ENCODE measurements at places on chromosomes 3 and 15.

DNA sequence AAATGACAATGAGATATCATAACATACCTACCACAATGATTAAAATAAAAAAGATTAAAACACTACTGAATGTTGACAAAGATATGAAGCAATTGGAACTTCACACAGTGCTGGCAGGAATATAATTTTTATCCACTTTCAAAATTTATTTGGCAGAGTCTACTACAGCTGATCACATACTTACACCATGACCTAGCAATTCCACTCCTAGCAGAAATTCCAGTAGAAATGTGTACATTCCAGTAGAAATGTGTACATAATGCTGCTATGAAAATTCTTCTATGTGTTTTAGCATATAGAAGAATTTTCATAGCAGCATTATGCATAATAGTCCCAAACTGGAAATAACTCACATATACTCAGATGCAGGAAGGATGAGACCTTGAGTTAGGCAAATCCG lies 43.5 kb downstream of the IFT57 start:
- DNase-seq: no peak

GRCh38 chr15:38482572-38482971 lies 28.6 kb downstream of the FAM98B start:
- no peak for DNase-seq

DNA sequence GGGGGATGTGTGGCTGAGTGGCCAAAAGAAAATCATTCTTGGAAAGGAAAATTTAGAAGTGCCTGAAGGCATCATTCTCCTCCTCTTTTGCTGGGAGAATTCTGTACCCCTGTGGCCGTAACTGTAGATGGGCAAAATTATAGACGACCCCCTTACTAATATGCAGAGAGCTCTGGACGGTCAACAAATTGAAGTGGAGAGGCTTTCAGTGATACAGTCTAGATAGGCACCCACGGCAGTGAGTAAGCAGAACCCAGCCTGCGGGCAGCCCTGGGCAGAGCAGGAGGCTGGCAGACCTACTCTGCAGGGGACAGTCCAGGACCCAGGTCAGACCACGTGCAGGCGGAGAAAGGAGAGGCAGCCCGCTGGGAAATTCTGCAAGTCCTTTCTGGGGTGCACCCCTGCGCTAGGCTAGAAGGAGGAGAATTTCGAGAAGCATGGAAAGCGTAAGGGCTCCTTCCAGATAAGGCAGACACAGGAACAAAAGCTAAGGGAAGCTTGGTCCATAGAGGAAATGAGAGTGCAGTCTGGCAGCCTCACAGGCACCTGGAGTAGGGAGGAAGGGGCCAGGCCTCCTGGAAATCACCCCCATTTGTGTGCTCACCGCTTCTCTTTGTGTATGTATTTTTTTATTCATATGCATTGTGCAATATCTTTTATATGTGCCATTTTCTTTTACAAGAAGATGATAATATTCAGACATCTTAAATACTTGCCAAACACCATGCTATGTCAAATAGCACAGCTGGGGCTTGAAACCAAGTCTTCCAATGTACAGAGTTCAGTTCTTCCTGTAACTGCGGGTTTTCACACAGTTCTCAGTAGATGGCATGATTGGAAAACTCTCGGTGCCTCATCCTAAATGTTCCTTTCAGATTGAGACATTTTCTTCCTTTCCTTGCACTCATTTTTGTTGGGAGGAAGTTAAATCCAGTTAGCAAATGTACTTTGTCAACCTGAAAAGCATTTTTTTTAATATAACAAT lies 40.2 kb downstream of the LRRK1 start:
- no peak for DNase-seq

GRCh38 chr3:24622138-24622537 lies 127.5 kb upstream of the THRB start:
- no peak for DNase-seq

GRCh38 chr3:73945541-73945940 lies 320.8 kb upstream of the PDZRN3 start:
- DNase-seq: no peak

GRCh38 chr3:67030785-67031740 lies 33.0 kb downstream of the KBTBD8 start:
- DNase-seq: no peak

DNA sequence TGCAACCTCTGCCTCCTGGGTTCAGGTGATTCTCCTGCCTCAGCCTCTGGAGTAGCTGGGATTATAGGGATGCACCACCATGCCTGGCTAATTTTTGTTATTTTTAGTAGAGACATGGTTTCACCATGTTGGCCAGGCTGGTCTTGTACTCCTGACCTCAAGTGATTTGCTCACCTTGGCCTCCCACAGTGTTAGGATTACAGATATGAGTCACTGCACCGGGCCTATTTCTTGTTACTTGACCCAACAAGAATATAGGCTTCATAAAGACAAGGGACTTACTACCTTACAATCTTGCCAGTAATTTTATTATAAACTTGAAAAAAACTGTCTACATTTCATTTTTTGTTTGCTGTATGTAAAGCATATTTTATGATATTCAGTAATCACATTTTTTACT lies 21.4 kb upstream of the ZBTB47 start:
- no peak for DNase-seq

GRCh38 chr3:54791501-54792156 lies 136.2 kb downstream of the LRTM1 start:
- DNase-seq: no peak

- DNase-seq: no peak
These were observed 361.9 kb upstream of the ICE2 start for GRCh38 chr15:60840703-60841411.

DNA sequence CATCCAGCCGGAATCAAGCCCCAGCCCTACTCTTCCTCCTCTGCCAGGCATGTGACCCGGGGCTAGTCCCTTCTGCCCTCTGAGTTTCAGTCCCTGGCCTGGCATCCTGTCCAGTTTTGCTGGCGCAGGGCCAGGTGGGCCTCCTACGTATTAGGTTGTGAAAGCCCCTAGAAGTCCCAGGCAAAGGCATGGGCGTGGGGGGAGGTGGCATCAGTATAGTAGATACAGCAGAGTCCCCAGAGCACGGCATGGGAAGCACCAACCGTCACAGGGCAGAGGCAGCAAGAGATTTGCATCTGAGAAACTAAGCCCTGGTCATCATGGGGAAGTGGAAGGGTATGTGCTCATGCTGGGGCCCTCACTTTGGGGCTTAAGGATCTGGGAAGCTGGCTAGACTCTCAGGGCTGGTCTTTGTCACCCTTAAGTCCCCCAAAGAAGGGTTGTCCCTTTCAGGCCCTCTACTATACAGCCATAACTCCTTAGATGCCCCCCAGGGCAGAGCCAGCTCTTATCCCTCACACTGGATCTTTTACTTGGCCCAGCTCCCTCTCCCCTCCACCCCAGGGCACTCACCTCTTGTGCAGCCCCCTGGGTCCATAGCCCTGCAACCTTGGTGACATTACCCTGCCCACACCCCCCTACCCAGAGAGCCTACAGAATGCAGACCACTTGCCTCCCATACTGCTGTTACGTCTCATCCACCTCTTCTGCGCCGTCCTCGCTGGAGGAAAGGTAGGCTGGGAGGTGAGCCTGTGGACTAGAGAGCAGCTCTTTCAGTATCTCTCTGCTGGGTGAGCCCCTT lies 11.3 kb downstream of the NBEAL2 start:
- DNase-seq: no peak

DNA sequence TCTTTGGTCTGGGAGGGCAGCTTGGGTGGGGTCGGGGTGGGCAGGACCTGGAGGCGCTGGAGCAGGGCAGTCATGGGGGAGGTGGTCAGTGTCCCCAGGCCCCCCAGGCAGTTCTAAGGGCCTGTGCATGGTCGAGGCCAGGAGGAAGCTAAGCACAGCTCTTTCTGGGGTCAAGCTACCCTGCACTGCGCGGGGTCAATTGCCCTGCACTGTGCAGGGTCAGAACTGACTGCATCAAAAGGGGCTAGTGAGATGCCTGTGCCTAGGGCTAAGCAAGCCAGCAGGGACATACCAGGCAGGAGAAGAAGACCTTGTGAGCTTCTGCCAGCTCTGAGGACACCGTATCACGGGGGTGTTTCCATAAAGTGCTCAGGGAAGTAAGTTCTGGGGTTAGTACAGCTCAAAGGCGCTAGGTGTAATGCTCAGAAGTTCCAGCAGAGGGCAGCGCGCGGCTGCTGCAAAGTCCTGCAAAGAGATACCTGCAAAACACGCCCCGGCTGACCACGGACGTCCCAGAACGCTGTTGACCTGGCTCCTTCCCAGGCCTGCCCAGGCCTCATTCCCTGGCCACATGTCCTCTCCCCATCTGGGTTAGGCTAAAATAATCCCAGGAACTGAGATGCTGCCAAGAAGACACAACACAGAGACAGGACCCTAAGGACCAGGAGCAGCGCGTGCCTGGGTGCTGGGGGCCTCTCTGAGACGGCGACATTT lies 18.8 kb upstream of the IQSEC1 start:
- DNase-seq: peak; percentile 86

DNA sequence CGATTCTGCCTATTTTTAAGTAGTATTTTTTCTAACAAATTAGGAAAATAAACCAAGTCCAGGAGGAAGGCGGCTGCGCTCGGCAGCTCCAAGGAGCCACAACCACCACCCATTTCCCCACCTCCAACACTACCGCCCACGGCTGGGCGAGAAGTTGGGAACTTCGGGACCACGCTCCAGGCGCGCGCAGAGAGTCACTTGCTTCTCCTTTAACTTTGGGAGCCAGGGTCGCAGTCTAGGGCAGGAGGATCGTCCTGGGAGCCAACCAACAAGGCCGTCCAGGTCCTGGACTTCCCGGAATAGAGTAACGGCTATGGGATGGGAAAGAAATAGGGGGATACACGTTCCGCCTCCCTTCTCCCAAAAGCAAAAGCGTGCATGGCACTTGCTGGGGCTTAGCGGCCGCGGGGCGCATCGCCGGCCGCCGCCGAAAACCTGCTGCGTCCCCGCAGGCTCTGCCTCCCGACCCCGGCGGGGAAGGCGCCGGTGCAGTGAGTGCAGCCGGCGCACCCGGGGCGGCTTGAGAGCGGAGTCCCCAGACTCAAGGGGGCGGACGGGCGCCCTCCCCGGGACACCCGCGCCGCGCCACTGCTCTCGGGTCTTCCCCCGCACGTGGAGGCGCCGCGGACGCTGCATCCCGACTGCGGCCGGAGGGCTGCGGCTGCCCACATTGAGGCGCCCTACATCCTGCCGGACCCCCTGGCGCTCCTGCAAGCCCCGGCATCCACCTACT lies 699 bp downstream of the MEGF11 start:
- no peak for DNase-seq

DNA sequence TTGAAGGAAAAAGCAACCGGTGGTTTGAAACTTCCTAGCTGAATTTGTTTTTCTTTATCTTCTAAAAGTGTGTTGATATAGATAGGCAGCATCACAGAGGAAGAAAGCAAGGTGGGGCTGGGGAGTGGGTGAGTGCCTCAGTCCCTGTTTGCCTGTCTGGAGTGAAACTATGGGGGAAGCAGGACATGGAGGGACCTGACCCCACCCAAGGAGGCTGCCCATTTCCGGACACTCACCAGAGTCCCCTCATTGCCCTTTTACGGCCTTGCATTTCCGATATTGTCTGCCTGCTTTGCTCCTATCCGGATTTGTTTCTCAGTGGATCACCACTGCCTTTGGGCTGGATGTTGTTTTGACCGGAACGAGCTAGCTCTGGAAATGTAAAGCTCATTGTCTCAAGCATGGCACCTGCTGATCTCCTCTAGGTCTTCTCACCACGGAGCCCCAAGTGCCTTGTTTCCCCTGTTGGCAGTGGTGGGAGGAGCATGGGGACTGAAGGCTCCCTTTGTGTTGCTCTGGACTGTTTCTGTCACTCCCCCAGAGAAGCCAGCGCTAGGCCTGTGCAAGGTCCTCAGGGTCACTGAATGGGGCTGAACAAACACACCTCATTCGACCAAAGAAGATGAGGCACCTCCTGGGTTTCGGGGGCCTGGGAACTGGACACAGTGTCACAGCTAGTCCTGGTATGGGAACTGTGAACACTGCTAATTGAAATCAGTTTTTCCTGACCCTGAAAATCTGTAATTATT lies 7.0 kb downstream of the CLDN11 start:
- no peak for DNase-seq

DNA sequence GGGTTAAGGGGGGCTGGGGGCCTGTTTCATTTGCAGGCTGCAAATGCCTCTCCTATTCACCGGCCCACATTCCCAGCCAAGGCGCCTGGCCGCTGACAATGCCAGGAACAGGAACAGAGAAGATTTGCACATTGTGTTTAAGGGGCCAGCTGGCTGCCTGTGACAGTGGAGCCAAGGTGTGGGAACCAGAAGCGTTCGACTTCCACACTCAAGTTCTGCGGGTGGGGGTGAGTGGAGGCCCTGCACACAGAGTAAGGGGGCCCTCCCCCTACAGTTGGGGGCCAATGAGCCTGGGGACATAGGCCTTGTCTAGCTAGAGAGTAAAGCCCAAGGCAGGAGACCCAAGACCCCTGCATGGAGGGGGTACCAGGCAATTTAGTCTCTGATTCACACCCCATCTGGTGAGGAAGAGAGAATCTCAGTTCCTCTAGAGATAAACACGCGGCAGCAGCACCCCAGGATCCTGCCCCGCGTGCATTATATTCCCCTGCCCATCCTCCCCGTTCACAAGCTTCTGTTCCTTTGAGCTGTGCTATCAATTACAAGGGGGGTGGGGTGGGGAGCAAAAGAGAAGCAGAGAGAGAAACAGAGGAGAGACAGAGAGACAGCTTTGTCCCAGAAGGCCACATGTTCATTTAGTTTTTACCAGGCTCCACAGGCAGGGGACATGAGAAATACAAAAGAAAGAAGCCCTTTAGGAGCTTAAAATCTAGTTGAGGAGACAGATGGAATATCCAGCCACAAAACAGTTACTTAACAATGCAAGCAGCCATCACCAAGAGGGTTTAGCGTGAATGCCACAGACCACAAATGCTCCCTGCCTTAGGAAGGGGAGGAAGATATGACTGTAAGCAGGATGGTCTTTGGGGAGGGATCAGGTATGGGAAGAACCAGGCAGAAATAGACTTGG lies 9.2 kb downstream of the IGDCC3 start:
- DNase-seq: no peak

GRCh38 chr3:184465883-184466412 lies 86.1 kb downstream of the CHRD start:
- DNase-seq: no peak

- no peak for DNase-seq
These were observed 124.7 kb downstream of the PLOD2 start for GRCh38 chr3:146036281-146036680.

DNA sequence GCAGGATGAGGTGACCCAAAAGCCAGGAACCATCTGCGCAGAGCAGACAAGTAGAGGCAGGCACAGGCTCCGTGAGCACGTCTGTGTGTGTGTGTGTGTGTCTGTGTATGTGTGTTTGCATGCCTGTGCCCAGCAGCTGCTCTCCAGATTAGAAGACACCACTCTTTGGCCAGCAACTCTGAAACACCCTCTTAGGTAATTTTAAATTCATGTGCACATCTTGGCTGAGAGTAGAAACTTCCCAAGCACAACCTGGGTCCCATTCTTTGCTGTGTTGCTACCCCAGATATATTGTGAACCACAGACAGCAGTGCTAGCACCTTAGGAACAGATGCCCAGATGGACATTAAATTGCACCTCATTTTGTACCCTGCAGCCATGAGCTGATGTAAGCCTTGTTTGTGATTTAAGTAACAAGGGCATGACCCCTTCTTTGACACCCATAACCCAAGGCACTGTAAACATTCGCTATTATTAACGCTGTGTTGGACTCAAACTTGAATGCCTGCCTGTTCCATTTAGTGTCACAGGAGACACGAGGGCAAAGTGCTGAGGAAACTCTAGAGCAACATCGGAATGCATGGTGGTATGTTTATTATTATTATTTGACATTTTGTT lies at the start of gene FILIP1L:
TSS of gene FILIP1L (minus strand) at position 89 of the 618 bp plus-strand sequence.
- DNase-seq: no peak
